ENCODE measurements at places on chromosomes 12 and 14.

GRCh38 chr14:79325557-79325956 lies 885.7 kb downstream of the DIO2 start:
- no peak for DNase-seq

DNA sequence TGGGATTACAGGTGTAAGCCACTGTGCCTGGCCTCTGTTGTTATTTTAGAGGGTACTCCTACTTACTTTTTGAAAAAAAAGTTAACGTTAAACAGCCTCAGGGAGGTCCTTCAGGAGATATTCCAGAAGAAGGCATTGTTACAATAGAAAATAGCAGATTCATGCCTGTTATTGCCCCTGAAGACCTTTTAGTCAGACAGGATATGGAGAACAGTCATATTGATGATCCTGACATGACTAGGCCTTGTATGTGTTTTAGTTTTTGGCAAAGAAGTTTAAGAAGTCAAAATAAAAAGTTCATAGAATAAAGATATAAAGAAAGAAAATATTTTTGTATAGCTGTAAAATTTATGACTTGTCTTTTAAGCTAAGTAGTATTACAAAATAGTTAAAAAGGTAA lies 45.3 kb downstream of the WASHC3 start:
- no peak for DNase-seq

- no peak for DNase-seq
These were observed 103.8 kb downstream of the RFLNA start for GRCh38 chr12:124398578-124399227.

- no peak for DNase-seq
These were observed 26.7 kb downstream of the GALNT9 start for GRCh38 chr12:132302466-132303358.

GRCh38 chr14:63745858-63746425 lies 18.1 kb upstream of the SGPP1 start:
- no peak for DNase-seq
